ENCODE measurements at places on chromosomes 5 and 9. TPM values are rescaled to one million over a fixed set of nuclear protein-coding genes. Genes with fewer than 3 reads are reported as not detected.
A peak's percentile ranks its signal among the peaks of the same experiment; 100 is the strongest.

DNA sequence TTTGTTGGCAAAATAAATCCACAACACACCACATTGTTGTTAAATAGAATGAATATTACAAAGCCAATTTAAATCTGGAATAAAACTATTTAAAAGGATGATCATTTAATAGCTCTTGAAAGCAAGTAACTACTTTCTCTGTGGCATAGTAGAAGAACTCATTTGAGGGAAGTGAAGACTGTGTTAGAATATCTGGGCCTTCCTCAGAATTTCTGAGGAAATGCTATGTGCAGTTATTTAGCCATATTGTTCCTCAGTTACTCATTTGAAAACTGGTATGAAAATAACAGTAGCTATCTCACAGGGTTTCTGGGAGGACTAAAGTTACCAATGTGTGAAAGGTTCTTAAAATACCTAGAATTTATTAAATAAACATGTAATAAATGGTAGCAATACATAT lies 595.8 kb downstream of the PSAT1 start:
- DNase-seq, result no peak

GRCh38 chr5:139295346-139296057 lies 2.0 kb downstream of the MATR3 start:
- no peak for DNase-seq

DNA sequence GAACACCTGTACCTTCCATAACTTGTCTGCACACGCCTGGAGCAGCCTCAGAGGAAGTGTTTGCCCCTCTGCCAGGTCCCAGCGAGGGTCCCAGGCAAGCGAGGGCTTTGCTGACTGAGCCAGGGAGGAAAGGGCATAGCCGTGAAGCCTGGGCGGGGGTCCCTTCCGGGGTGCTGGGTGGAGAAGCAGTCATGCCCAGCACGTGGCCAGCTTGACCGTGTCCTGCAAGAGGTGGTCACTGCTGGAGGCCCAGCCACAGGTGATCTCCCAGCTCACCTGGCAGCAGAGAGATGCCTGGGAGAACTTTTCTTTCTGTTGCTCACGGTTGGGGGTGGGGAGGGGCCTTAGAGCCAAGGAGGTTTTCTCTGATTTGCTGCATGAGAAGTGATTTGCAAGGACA lies 195.3 kb downstream of the CACNA1B start:
- no peak for DNase-seq

DNA sequence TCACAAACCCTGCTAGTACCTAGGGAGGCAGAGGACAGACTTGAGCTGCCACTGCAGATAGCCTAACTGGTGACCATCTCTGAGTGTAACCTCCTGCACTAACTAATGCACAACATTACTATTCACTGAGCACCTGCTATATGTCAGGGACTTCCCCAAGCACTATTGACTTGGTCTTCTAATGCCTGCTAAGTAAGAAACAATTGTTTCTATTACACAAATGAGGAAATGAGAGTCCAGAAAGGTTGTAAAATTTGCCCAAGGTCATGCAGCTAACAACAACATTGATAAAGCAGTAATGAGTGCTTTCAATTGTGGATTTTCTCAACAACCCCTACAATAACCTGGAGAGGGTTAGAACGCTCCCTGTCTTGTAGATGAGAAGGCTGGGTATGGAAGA lies 183.7 kb downstream of the ZNF462 start:
- DNase-seq, result no peak

DNA sequence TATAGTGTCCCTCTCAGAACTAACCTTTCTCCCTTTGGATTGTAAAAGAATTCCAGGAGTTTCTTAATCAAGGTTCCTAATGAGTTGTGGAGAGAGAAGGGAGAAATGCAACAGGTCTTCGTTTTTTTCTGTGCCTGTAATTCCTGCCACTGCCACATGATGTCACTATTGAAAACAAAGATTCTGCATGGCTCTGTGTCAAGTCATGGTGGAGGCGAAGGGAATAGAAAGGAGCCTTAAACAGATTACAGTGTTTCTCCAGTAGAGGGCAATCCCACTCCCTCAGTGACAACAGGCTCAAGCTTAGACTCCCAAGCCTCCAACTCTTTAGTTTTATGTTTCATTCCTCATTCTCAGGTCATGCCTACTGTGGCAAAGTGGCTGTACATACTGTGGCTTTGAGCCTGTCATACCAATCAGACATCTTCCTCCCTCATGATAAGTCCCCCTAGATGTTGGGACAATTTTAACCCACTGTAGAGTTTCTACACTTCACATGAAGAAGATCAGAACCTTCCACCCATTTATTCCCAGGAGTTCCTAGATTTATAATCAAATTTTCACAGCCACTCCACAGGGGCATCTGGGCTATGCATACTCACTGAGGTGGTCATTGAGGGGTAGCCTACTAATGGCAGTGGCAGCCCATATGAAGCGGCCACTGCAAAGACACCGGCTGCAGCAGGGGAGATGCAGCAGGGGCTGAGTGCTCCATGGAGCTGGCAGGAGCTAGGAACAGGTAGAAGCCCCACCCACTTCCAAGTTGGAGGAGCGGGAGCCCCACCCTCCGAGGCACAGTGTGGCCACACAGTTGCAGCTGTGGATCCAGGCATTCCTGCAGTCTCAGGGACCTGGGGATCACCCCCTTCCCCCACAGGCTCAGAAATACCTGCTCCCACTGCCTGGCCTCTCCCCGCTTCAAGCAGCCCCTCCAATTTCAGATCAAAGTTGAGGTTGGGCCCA lies 97.4 kb upstream of the TRIM32 start:
- DNase-seq, result no peak

- DNase-seq, result peak; percentile 27
Measured at GRCh38 chr5:122195802-122196394, 66.6 kb downstream of the ZNF474 start.

- DNase-seq, result no peak
Measured at GRCh38 chr5:80193401-80193800, 62.4 kb downstream of the SERINC5 start.

OR1K1 gene
- polyA plus RNA-seq, result not detected

DNA sequence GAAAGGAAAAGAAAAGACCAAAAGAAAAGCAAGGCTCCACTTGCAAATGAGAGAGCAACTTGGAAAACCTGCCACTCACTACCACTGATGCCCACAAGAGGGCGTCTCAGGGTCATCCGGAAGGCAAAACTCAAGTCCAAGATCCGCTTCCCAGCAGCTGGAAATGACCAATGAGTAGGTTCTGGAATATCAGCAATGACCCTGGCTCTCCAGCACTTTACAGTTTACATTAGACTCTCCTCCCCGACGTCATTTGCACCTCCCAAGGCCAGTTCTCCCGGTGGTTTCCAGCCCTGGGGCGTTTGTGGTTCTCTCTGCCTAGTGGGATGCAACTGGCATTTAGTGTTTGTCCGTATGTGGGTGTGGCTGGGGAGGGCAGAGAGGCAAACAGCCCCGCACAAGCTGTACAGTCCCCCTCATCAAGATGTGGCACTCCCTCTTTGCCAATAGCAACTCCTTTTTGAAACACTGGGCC lies 193.8 kb upstream of the ZNF618 start:
- peak; percentile 47 for DNase-seq

RETREG1 gene
- polyA plus RNA-seq, result 0.06 TPM

GRCh38 chr9:130364619-130365322 lies 80.0 kb upstream of the ASS1 start:
- no peak for DNase-seq

DNA sequence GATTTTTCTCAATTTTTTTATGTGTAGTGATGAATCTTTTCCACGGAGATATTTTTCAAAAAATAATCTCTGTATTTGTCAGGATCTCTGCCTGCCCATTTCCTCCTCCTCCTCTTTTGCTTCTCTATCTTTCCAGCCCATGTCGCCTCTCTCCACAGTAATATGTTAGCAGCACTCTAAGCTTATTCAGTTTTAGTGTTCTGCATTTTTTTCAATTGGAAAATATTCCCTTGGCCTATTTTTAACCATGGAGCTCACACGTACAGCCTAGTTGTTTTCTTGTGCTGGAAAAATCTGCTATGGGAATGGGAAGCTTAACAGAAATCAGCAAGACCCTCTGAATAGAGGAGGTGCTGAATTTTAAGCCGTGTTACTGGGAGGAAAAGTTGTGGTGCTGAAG lies 16.3 kb downstream of the TRPC7 start:
- no peak for DNase-seq

MEGF10 gene
- not detected for polyA plus RNA-seq

- DNase-seq, result no peak
Measured at GRCh38 chr9:89993678-89994630, 389.1 kb downstream of the GADD45G start.

GRCh38 chr9:2043243-2043642 lies 28.1 kb downstream of the SMARCA2 start:
- no peak for DNase-seq

DNA sequence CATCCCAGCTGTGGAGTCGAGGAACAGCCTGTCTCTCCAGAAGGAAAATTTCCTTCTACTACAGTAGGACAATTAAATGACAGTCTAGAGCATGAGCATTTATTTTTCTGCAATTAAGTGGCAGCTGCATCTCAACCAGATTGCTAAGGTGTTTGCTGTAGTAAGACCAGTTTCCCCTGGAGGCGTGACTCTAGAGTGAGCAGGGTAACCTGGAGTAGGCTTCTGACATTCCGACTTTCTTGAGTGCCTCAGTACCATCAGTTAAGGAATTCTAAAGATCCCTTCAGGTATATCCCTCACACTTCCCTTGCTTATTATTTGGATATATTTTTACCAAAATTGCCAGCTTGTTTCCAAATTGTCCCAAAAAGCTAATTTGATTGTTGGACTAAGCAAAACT lies 59.2 kb upstream of the IRX2 start:
- DNase-seq, result no peak

DNA sequence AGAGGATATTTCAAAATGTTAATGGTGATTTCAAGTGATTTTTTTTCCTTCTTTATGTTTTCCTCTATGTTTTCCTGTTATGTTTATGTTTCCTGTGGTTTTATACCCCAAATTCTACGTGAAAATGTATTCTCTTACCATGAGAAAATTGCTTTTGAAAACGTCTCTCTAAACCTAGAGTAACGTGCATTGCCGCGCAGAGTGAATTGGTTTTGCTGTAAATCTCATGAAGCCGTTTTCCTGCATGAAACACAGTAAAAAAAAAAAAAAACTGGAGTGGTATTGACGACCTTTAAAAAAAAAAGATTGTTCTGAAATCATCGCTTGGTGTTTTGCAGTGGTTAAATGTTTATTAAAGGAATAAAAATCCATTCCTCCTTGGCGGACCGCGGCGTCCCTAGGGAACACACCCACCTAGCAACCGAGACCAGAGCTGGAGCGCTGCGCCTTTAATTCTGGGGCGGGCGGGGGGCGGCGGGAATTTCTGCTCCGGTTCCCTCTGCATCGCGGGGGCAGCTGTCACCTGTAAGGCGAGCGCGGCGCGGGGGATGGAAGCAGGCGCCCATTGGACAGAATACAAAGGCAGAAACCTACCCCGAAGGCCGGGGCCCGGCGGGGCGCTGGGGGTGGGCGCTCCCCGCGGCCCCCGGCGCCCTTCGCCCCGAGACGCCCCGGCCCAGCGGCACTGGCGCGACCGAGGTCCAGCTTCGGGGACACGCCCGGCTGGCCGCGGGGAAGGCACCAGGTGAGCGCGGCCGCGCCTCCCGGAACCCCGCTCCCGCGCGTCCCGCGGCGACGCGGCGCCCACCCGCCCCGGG lies at the start of gene SOWAHA:
Gene SOWAHA (plus strand): TSS at position 522 of the 818 bp plus-strand sequence. CDS start 320 bp downstream, outside the sequence.
- DNase-seq, result no peak

DNA sequence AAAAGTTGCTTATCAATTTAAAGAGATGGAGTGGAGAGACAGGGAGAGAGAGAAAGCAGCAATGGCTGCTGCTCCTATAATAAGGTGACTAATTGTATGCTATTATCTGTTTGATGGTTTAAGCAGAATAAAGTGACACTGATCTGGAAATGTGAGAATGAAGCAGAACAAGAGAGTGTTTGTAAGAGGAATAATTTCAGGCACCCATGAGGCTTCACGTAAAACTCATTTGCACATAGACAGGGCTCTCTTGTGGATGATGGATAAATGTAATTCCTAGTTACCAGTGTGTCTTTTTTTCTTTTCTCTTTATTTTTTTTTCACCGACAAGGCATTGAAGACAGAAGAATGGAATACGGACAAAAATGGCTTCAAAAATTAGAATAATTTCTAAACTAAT lies 228.8 kb upstream of the TYRP1 start:
- no peak for DNase-seq

DNA sequence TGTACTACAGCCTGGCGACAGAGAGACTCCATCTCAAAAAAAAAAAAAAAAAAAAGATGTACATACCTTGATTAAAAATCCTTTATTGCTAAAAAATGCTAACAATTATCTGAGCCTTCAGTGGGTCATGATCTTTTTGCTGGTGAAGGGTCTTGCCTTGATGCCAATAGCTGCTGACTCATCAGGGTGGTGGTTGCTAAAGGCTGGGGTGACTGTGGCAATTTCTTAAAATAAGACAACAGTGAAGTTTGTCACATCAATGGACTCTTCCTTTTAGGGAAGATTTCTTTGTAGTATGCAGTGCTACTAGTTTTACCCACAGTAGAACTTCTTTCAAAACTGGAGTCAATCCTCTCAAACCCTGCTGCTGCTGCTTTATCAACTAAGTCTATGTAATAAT lies 33.9 kb upstream of the OTULINL start:
- no peak for DNase-seq

DNA sequence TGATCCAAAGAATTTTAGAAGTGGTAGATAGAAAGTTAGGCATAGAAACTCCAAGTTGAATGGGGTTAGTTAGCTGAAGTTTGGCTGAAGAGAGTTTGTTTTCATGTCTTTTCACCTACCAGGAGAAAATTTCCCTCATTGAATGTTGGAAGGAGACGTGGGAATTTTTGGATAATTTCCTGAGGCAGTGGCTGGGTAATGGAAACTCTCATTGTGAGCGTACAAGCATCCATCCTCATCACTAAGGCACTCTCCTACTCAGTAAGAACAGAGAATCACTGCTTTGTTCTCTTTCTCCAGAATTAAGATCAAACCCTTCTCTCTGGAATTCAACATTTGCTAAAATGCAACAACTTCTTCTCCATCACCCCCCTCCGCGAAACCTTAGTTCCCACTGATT lies 179.7 kb downstream of the PALM2AKAP2 start:
- DNase-seq, result no peak

- peak; percentile 39 for DNase-seq
Measured at GRCh38 chr5:170466988-170467707, 36.7 kb upstream of the KCNIP1 start.
